Stimulated activated CD8-positive, alpha-beta memory T cell treated with anti-CD3 and anti-CD28 coated beads, Interleukin-7, amount 100 ng/mL, for 4 hours (primary cell): ENCODE measurements at places on chromosomes 13 and 19.

GRCh38 chr19:14476327-14476672, 1.1 kb upstream of the PTGER1 start:
- no peak for DNase-seq

DNA sequence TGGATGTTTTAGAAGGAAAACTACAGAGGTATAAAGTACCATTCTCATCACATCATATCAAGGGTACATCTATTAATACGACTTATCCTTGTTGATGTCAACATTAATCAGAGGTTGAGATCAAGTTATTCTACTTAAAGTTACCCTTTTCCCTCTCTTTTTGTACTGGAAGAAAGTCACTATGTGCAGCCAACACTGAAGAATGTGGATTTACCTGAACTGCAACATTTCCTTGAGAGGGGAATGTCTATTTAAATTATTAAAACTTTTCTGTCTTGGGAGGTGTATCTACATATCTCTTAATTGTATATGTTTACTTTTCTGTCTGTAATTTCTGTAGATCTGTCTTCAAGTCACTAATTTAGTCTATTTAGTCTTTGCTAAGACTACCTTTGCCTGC, 2.5 kb upstream of the FBXL3 start:
- DNase-seq = no peak

- DNase-seq = no peak
Observed at GRCh38 chr13:97228850-97229521, 6.9 kb downstream of the MBNL2 start.

DNA sequence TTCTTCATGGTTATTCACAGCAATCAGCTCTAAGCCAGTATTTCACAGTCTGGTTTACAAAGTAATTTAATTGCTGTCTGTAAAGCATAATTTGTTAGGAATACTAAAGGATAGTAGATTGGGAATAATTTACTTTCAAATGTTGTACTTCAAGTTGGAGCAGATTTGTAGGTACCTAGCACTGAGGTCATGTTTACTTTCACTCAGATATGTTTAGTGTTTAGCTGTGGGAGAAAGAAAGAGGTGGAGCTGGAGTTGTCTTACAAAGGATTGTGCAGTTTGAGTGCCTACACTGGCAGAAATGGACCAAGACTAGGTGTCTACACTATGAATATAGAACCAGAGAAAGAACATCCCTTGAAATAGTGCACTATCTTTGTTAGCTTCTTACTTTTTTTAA, 464.6 kb downstream of the PCDH9 start:
- DNase-seq = no peak

GRCh38 chr13:98326291-98326690, 149.2 kb upstream of the RNF113B start:
- DNase-seq = no peak
